ENCODE measurements at places on chromosomes 3 and 15.
A peak's percentile ranks its signal among the peaks of the same experiment; 100 is the strongest.

DNA sequence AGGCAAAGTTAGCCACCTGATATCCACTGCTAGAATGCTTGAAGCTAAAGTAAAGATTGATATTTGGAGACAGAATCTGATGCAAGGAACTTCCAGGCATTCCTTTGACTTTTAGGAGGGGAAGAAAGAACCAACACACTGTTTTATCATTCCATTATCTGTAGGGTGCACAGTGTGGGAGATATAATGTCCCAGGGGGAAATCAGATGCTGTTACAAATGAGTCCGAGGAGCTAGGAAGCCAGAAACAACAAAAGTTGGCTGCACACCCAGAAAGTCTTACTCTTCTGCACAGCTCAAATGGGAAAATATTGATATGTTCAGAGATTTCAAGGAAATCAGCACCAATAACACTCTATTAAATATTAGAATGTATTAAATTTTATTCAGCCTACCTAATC is 113.6 kb upstream of the ROBO1 start:
- DNase-seq = no peak

GRCh38 chr15:89367485-89368451 is 33.1 kb upstream of the POLG start:
- DNase-seq = no peak

GRCh38 chr3:175255698-175256097 is 396.6 kb downstream of the NAALADL2 start:
- peak; percentile 77 for DNase-seq

- peak; percentile 23 for DNase-seq
These were observed 19.0 kb downstream of the ARL14 start for GRCh38 chr3:160695915-160696327.

- peak; percentile 81 for DNase-seq
These were observed 22.9 kb downstream of the MBNL1 start for GRCh38 chr3:152291649-152292066.

- no peak for DNase-seq
These were observed 13.8 kb downstream of the TRIM59 start for GRCh38 chr3:160435747-160436146.

DNA sequence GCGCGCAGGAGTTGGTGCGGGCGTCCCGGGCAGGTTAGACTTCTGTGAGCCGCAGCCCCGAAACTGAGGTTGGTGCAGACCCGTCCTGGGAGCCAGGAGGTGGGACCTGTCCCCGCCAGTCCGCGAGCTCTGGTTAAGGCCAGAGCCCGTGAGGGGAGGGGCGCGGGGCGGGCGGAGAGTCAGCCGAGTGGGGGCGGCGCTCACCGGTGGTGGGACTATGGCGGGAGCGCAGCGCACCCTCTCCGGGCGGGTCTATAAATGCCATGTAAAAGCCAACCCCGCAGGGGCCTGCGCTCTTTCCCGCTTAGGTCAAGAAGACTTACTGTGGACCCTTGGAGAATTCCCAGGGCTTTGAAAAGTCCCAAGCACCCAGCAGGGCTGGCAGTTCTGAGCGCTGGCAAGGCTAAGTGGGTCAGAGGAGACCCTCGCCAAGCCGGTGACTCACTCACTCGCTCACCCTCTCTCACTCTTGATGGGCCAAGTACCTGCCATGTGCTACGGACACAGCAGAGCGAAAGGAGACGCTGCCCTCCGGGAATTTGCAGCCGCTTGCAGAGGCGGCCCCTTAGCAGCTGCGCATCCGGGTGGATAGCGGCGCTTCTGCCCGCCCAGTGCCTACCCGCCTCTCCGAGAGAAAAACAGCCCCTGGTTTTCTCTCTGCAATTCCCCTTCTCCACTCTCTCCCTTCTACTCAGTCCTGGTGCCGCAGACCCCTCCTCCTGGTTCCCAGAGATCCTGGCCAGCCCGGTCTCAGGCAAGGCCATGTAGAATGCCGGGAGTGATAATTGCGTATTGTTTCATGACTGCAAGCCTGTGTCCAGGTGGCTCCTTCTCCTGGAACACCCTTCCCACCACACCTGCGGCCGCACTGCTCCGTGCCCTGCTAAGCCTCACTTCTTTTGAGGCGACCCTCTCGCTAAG is at the start of gene ALDH1L1:
Gene ALDH1L1 (minus strand): TSS at position 110 of the 921 bp plus-strand sequence. CDS start 19,607 bp downstream, outside the sequence.
- DNase-seq = peak; percentile 59

- DNase-seq = peak; percentile 95
These were observed 46.2 kb downstream of the NRG4 start for GRCh38 chr15:75966073-75966472.

DNA sequence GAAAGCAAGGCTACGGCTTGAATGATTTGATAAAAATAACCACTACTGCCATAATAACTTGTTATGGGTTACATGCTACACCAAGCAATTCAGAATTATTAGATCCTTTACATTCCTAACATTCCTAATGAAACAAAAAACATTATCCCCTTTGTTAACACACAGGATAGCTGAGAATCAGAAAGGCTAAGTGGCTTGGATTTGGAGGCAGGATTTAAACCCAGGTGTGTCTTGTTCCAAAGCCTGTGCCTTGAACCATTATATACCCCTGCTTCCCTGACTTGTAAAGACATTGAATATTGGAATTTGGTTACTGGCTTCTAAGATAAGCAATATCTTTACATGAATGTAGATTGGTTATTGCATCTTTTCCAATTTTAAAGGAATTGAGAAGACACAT is 417.1 kb upstream of the GOLIM4 start:
- DNase-seq = no peak

DNA sequence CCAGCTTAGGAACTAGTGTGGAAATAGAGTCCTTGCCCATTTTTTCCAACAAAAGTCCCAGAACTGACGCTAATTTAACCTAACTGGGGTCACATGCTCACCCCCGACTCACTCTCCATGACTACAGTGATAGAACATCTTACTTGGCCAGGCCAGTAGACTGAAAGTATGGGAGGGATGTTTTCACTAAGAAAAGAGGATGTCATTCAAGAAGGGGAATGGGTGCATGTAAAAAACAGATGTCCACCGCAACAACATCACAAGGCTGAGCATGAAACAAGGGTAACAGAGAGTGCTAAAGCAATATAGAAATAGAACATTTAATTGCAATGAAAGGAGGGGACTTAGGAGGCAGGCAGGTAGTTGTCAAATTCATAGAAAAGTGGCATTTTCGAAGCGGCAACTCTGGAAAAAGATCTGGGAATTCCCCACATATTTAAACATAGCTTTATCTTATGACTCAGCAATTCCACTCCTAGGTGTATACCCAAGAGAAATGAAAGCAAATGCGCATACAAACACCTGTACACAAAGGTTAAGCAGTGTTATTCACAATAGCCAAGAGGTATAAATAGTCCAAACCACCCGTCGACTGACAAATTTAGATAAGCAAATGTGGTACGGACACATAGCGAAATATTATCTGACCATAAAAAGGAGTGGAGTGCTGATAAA is 41.1 kb upstream of the UBE2E2 start:
- peak; percentile 45 for DNase-seq

GRCh38 chr3:55647670-55648069 is 160.6 kb upstream of the WNT5A start:
- no peak for DNase-seq

DNA sequence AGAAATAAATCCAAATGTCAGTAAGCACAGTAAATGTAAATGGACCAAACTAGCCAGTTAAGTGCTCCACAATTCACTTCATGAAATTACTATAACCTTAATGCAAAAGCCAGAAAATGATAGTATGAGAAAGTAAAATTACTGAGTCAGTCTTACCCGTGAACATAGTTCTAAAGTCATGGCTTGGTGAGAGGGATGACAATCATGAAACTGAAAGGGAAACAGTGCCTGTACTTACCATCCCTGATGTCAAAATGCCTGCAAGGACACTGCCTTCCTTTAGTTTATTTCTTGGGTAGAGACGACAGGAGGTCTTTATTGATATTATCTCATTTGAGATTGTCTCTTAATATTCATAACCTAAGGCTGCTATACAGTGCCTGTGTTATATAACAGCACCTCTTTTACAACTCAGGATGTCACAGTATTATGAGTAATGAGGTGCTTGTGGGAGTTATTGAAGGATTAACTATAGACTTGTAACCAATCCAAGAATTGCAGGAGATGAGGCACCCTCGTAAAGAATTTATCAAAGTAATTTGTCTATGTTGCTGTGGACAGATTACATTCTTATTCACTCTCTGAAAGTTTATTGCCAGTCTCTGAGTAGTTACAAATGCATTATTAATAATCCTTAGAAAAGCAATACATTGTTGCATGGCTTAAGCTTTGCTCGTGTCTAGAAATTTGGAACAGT is 142.9 kb upstream of the BFSP2 start:
- DNase-seq = peak; percentile 15

- peak; percentile 8 for DNase-seq
These were observed 462.6 kb downstream of the PDCD6IP start for GRCh38 chr3:34261001-34261385.

All from iris pigment epithelial cell (primary cell).